ENCODE measurements at places on chromosomes 2 and 18. TPM values are rescaled to one million over a fixed set of nuclear protein-coding genes. Genes with fewer than 3 reads are reported as not detected.

GRCh38 chr2:101052147-101052546, 50.1 kb downstream of the RPL31 start:
- H3K4me1 ChIP-seq: no peaks in the 10 kb centered on the region
- no peaks in the 10 kb centered on the region for H3K27me3 ChIP-seq
- no peak for DNase-seq
- no peak overlapping the region for H3K27ac ChIP-seq

GRCh38 chr18:70058916-70059315, 111.2 kb upstream of the CD226 start:
- peaks cover 9% of the 10 kb centered on the region for H3K36me3 ChIP-seq
- no peaks in the 10 kb centered on the region for H3K27me3 ChIP-seq
- no peak overlapping the region for H3K4me3 ChIP-seq
- H3K4me1 ChIP-seq: no peaks in the 10 kb centered on the region
- DNase-seq: no peak
- H3K27ac ChIP-seq: no peak overlapping the region

GRCh38 chr18:456361-457139, 44.0 kb downstream of the COLEC12 start:
- no peak for DNase-seq
- H3K4me3 ChIP-seq: no peak overlapping the region
- H3K36me3 ChIP-seq: no peaks in the 10 kb centered on the region
- H3K4me1 ChIP-seq: no peaks in the 10 kb centered on the region
- no peaks in the 10 kb centered on the region for H3K27me3 ChIP-seq

DNA sequence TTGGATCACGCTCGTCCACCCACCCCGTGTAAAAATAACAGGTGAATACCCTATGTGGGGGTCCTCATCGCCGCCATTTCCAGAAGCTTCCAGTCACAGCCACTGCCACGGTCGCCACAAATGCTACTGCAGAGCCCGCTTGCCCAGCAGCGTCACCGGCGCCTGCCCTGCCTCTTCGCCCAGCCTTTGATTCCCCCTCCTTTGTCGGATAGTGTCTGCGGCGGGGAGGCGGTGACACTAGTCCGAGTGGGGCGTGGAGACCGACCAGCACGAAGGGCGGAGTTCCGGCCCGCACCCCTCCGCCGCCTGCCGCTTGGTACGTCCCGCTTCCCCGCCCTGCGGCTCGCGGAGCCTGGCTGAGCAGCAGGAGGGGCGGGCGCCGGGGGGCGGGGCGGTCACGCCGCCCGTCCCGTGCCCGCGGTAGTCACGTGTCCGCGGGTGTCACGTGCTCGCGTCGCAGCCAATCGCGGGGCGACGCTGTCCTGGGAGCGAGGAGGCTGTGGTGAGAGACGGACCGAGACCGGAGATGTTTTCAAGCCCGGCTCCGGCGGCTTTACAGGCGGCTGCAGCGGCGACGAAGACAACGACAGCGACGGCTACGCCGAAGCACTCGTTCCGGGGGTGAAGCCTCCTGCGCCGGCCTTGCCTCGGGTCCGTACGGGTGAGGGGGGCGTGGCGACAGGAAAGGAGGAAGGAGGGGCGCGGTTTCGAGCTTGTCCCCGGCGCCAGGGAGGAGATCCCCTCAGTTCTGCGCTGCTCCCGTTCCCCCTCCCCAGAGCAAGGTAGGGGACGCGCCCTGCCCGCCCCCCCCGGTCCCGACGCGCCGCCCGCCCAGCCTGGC, at the start of gene ANKRD12:
Gene ANKRD12 (plus strand): TSS at position 467 of the 841 bp plus-strand sequence. CDS start 45,652 bp downstream, outside the sequence.
- H3K27ac ChIP-seq: peak within 1 kb of the TSS; percentile 96
- H3K4me3 ChIP-seq: peak within 1 kb of the TSS; percentile 99
- peaks cover 16% of the 10 kb centered on the region for H3K4me1 ChIP-seq

- no peaks in the 10 kb centered on the region for H3K27me3 ChIP-seq
- DNase-seq: no peak
- no peaks in the 10 kb centered on the region for H3K36me3 ChIP-seq
- H3K27ac ChIP-seq: no peak overlapping the region
These were observed 79.6 kb downstream of the SPTBN1 start for GRCh38 chr2:54535599-54536195.

DNA sequence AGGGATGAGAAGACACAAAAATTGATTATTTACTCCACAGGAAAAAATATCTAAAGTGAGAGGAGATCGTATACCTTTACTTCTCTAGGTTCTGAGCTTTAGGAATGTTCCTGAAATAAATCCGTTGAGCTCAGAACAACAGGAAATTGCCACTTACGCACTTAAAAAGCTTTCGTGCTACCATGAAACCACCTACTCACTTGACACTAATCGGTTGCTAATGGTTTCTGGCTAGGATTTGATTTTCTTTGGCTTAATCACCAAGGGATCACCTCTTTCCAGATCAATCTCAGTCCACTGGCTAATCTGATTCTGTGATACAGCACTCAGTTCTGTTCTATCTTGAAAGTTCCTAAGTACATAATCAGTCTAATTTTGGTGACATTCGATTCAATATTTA, 419.6 kb downstream of the DLGAP1 start:
- H3K4me1 ChIP-seq: no peaks in the 10 kb centered on the region
- no peak for DNase-seq
- no peaks in the 10 kb centered on the region for H3K36me3 ChIP-seq

- H3K27me3 ChIP-seq: no peaks in the 10 kb centered on the region
- H3K4me1 ChIP-seq: no peaks in the 10 kb centered on the region
- no peaks in the 10 kb centered on the region for H3K36me3 ChIP-seq
- H3K27ac ChIP-seq: no peak overlapping the region
These were observed 75.5 kb upstream of the ZNF532 start for GRCh38 chr18:58788971-58789875.

WIPF1 gene
- total RNA-seq: 508 TPM

SERPINB12 gene
- total RNA-seq: not detected

FAM98A gene
- total RNA-seq: 17.3 TPM

TYMS gene
- total RNA-seq: 5.8 TPM

RHOB gene
- total RNA-seq: 64.7 TPM
